Activated CD8-positive, alpha-beta memory T cell treated with anti-CD3 and anti-CD28 coated beads for 4 hours (primary cell): ENCODE measurements at places on chromosomes 6 and 20.

- DNase-seq = no peak
Observed at GRCh38 chr6:88867841-88868731, 95.3 kb downstream of the RNGTT start.

DNA sequence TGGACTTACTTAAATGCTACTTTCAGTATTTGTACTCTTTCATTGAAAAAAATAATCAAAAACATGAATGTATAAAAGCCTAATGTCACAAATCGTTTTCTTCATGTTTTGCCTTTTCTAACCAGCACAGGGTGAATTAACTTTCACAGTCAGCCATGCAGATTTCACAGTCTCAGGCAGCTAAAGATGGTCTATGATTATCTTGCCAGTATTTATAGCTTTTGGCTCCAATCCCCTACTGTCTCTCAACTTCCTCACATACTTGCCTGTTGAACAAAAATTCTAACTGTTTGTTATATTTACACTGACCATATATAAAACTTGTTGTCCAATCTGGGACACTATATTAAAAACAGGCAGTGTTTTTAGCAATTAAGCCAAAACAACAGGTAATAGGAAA, 358.2 kb downstream of the ARHGAP18 start:
- DNase-seq = no peak

GRCh38 chr6:131368198-131368911, 204.7 kb upstream of the ARG1 start:
- DNase-seq = no peak

- no peak for DNase-seq
Observed at GRCh38 chr6:73690056-73690455, 5.9 kb upstream of the CD109 start.

- no peak for DNase-seq
Observed at GRCh38 chr20:49501917-49502316, 19.4 kb upstream of the KCNB1 start.

GRCh38 chr6:169316651-169317050, 63.0 kb upstream of the THBS2 start:
- no peak for DNase-seq

DNA sequence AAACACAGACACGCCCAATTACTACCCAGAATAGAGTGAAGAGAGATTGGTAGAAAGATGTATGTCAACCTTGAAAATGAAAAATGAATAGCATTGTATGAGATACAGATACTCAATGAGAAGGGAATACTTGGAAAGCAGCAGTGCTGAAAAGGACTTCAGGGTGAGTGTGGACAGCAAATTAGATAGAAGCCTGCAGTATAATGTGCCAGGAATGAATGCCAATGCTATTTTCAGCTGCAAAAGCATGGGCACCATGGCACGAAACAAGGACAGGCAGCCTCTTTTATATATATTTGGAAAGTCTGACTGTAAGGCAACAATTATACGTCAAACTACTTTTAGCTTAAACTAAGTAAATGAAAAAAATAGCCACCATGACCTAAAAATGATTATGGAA, 118.2 kb downstream of the PTCHD4 start:
- DNase-seq = no peak

DNA sequence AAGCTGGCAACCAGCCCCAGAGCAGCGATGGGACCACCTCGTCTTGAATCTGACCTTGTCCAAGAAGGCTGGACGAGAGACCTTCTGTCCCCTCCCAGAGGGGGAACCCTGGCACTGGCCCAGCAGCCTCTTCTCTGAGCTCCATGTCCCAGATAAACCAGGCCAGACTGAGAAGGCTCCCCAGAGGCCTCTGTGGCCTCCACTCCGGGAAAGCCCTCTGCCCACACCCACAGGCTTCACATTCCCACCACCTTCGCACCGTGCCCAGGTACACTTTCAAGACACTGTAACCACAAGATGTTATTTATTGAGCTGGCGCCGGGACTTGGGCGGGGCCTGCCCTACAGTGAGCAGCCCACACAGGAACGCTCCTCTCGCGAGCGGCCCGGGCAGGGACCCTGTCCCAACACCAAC, 33.2 kb downstream of the ADA start:
- no peak for DNase-seq

DNA sequence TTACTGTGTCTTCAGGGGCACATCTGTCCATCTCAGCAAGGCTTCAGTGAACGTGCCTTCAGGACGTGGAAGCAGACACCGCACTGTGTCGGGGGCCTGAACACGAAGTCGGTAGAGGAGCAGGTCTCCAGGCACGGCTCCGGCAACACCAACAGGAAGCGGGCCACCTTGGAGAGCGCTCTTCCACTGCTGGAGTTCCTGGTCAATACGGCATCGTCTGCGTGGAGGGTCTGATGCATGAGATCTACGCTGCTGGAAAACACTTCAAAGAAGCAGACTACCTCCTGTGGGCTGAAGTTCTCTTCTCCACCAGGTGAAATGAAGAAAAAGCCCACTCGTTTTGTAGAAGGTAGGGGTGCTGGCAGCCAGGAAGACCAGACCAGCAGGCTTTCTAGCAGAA, 69.3 kb upstream of the SLCO4A1 start:
- DNase-seq = no peak

GRCh38 chr6:155287762-155288161, 23.9 kb downstream of the CLDN20 start:
- no peak for DNase-seq

GRCh38 chr6:144066741-144067484, 28.5 kb downstream of the SF3B5 start:
- DNase-seq = no peak

DNA sequence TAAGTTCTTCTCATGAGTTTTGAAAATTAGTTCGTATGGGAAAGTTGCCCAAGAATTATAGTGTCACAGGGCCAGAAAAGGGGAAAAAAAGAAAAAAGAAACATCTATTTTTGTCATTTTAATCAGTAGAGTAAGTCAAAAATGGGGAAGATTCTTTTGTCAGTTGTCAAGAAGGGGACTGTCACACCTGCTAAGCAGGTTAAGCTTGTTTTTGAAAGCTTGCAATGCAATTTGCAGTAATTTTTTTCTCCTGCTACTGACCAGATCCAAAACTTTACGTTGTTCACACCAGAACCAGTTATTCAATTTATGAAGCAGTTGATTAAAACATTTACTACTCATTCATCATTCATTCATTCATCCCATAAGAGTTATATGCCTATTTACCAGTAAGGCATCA, 171.4 kb downstream of the SOX4 start:
- DNase-seq = no peak

GRCh38 chr6:56378507-56378906, 131.1 kb upstream of the COL21A1 start:
- DNase-seq = no peak

GRCh38 chr6:107692351-107692750, 131.8 kb downstream of the SCML4 start:
- no peak for DNase-seq

- no peak for DNase-seq
Observed at GRCh38 chr6:149153100-149153499, 164.4 kb upstream of the TAB2 start.

GRCh38 chr6:22801831-22802230, 232.5 kb downstream of the HDGFL1 start:
- no peak for DNase-seq

DNA sequence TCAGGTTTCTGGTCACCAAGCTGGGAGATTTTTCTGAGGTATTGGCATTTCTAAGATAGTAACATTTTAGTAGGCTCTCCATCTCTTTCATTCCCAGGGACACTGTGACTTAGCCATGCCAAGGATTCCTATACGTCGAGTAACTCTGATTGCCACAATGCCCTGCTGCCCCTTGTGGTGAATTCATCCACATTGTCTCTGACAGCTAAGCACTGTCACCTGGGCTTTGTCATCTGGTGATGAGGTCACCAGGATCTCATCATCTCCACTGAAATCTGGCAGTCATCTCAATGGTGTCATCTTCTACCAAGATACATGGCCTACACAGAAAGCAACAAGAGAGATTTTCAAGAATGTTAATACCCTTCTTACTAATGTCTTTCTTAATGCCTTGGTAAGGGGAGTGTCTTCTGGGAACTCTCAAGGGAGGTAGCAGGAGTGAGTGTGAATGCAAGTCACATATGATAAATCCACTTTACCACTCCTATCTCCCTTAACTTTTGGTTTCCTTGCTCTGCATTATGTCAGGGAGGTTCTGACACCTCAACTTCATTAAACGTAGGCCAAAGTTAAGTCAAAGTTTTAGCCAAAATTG, 246.7 kb downstream of the CD109 start:
- DNase-seq = no peak

GRCh38 chr6:17703256-17703694, 3.5 kb downstream of the NUP153 start:
- DNase-seq = no peak

- no peak for DNase-seq
Observed at GRCh38 chr6:9484091-9484490, 930.8 kb downstream of the TFAP2A start.

GRCh38 chr6:106757722-106758467, 128.5 kb downstream of the QRSL1 start:
- DNase-seq = no peak

DNA sequence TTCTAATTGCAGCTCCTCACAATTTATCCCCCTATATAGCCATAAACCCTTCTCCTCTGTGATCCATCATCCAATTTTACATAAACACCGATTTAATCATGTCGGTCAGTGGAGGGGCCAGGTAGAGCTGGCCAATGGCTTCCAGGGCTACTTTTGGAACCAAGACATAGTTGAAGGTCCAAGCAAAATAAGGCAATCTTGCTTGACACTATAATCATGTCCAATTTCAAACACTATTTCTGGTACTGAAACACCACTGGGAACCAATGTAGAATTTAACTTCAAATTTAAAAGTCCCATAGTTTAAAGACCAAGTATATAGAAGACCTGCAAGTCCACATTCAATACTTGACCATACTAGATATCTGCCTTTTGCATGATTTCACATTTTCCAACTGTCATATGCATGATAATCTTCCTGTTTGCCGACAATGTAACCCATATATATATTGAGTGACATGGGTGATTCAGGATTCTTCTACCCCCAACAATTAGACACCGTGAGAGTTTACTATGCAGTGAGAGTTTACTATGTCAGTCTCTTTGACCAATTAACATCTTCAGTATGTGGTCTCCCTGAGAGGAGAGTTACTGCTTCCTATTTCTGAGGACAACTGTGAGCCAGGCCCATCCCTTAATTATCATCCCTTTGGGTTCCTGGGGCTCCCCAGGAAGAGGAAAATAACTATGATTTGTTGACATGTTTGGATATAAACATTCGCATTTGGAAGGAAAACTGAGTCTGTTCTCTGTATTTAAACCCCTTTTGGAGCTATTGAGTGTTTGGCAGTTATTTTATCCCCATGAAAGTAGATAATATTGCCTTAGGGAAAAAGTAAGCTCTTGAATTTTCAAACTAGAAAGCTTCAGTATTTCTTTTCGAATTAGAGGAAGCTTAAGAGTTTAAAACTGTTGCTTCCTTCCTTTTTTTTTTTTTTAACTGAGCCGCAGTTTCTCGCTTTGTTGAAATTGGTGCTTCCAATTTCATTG, 31.8 kb downstream of the SAMD3 start:
- DNase-seq = no peak

DNA sequence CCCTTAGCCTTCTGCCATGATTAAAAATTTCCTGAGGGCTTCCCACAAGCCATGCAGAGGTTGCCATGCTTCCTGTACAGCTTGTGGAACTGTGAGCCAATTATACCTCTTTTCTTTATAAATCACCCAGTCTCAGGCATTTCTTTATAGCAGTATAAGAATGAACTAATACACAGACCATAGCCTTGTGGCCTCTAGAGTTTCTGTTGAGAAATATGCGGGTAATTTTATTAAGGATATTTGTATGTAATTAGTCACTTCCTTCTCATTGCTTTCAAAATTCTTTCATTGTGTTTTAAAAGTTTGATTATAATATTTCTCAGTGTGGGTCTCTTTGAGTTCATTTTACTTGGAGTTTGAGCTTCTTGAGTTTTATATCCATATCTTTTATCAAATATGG, 484.9 kb downstream of the COL12A1 start:
- DNase-seq = no peak

DNA sequence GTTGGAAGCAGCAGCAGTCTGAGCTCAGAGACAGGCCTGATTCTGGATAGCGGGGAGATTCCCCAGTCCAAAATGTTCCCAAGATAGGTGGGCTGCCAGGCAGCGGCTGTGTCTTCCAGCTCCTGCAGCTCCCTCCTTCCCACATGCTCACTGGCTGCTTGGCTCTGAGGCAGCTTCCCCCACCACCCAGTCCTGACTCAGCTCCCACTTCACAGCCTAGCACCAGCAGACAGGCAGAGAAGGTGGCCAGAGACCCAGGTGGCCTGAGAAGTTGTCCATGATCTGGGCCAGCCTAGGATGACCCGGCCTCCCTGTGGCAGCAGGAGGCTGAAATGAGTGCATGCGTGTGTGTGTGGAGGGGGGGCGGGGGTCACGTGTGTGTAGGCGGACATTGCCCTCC, 94.9 kb downstream of the MDGA1 start:
- DNase-seq = no peak

DNA sequence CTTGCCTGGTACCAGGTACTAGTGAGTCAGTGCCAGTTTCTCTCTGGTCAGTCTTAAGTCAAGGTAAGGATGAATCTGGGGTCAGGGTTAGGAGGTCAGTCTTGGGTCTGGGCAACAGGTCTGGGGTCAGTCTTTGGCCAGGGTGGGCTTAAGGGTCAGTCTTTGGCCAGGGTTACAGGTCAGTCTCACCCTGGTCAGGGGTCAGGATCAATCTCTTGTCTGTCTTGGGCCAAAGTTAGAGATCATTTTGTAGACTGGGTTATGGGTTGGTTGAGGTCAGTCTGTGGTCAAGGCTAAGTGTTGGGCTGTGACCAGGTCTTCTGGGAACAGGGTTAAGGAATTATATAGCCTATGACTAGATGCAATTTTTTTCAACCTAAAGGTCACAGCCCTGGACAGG, 12.8 kb upstream of the CAPN11 start:
- DNase-seq = no peak

GRCh38 chr6:53313784-53314400, 34.9 kb downstream of the ELOVL5 start:
- DNase-seq = no peak
